GM19239 (cell line): ENCODE measurements at places on chromosomes 2 and 18.

- DNase-seq: no peak
Measured at GRCh38 chr18:14085770-14086457, 46.3 kb downstream of the ZNF519 start.

DNA sequence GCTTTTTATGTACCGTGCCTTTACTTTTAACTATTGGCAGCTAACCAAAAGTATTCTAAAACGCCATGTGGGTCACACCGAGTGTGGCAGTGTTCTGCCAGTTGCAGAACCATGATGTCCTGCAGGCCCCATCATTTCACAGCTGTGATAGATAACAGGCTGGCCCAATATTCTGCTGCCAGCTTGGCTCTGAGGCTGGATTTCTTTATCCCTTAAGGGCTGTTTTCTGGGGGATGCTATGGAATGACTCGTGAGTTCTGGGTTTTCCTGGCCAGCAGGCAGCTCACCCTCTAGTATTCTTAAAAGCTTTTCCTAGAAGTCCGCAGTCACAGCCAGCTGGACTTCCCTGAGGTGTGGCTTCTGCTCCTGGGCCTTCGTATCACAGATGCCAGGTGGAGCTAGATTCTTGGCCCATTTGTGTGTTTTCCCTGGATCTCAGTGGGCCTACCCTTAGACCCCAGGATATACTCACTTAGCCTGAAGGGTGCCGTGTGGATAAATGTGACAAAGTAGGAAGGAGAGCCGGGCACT, 41.0 kb downstream of the FHOD3 start:
- no peak for DNase-seq

DNA sequence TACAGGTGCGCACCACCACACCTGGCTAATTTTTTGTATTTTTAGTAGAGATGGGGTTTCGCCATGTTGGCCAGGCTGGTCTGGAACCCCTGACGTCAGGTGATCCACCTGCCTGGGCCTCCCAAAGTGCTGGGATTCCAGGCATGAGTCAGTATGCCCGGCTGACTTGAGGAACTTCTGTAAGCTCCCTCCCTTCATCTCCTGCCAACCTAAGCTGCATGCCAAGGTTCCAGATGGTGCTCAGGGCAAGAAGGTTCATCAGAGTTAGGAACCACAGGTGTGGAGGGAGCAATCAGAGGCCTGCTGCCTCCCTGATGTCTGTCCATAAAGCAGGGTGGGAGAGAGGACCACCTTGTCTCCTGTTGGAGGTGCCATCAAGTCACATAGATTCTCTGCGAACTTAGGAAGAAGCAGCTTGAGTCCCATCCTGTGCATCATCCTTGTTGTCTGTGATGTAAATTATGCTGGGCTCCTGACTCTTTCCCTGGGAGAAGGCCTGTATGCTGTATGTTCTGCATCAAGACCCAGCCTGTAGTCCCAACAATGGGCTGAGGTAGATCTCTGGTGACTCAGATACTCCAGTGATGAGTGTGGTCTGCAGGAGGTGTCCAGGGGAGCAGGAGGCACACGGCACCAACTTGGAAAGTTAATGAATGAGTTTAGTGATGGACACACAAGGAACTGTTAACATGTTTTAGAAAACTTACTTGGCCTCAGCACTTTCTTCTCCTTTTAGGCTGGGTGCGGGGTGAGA, 53.1 kb downstream of the TMEM17 start:
- DNase-seq: no peak

GRCh38 chr2:214995926-214996670, 142.3 kb downstream of the ABCA12 start:
- DNase-seq: peak; percentile 10

DNA sequence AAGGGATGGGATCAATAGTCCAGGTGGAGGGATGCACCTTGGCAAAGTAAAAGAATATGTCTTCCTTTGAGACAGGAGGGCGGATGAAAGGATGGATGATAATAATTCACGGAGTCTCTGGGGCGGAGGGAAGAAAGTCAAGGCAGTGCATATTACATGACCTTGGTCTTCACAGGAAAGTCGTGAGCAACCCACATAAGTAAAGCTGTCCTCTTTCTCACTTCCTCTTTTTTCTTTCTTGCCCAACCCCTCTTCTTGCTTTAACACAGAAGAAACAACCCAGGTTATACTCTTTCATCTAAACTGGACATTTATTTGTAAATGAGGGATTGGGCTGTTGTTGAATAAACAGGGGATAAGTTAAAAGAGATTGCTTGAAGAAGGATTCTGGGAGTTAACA, 168.7 kb upstream of the SKOR2 start:
- DNase-seq: peak; percentile 16

DNA sequence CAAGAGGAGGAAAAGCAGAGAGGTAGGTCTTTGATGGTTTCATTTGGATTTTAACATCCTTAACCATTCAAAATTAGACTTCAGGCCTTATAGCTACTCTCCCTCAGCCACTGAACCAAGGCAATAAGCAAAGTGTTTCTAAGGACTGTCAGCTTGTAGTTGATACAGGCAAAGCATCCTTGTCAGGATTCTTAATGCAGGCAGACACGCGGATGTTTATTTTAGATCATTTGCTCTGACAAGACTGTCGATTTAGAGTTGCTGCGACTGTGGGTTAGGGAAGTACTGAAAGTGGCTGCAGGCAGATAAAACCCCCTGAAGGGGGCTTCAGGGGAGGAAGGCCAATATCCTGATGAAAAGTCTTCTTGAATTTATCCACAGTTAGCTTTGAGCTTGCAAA, 46.6 kb downstream of the CDH20 start:
- DNase-seq: no peak

- no peak for DNase-seq
Measured at GRCh38 chr2:133737242-133737993, 169.2 kb upstream of the NCKAP5 start.

- no peak for DNase-seq
Measured at GRCh38 chr2:73106791-73107190, 6.0 kb downstream of the RAB11FIP5 start.

- DNase-seq: no peak
Measured at GRCh38 chr18:59725142-59725541, 27.9 kb upstream of the CCBE1 start.

DNA sequence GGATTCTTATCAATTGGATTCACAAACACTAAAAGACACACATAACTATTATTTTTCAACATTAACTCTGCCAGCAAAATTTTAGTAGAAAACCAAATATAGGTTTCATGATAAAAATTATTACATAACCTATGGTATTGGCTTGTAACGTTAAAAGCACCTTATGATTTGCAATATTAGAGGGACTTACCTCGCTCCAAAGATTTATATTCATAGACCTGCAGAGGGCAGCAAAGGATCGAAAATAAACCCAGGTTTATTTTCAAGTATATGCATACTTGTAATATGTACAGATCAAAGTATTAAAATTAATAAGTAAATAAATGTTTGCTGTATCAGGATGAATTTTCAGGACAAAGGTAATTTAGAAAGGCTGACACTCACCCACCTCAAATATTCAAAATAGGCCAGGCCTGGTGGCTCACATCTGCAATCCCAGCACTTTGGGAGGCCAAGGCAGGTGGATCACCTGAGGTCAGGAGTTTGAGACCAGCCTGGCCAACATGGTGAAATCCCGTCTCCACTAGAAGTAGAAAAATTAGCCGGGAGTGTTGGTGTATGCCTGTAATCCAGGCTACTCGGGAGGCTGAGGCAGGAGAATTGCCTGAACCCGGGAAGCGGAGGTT, 45.3 kb downstream of the LRPPRC start:
- DNase-seq: no peak

- DNase-seq: no peak
Measured at GRCh38 chr2:166188084-166188483, 60.3 kb upstream of the SCN1A start.

- no peak for DNase-seq
Measured at GRCh38 chr18:79934311-79935097, 16.9 kb downstream of the SLC66A2 start.

- DNase-seq: no peak
Measured at GRCh38 chr2:3480352-3481010, 38.9 kb downstream of the ADI1 start.

- no peak for DNase-seq
Measured at GRCh38 chr18:58192519-58192918, 148.5 kb downstream of the NEDD4L start.

DNA sequence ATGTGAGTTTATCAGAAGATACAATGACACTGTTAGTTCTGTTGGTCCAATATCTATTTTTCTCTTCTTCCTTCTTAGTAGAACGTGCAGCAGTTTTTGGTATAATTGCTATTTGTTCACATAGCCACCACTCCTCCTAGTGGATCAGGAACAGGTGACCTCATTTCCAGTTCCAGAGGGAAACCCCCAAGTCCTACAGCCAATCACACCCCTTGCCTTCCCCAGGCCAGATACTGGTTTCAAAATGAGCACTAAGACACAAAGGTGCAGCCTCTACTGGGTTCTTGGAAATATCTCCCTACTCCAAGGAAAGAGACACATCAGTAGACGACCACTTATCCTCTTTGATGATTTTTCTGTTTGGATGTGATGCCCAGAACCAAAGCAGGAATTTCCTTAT, 103.2 kb downstream of the TCF4 start:
- no peak for DNase-seq

- no peak for DNase-seq
Measured at GRCh38 chr2:69138247-69138772, 125.3 kb downstream of the ANTXR1 start.

DNA sequence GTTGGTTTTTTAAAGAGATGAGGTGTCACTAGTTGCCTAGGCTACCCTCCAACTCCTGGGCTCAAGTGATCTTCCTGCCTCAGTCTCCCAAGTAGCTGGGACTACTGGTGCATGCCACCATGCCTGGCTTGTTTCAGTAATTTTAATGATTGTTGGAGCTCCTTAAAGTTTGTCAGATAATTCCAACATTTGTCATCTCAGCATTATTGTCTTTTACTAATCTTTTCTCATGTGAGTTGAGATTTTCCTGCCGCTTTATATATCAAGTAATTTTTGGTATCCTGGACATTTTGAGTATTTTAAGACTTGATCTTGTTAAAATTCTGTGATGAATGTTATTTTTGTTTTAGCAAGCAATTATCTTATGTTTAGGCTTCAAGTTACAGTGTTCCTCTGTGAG, 108.6 kb downstream of the OTX1 start:
- no peak for DNase-seq

GRCh38 chr2:224925810-224926100, 116.5 kb downstream of the DOCK10 start:
- no peak for DNase-seq

- DNase-seq: no peak
Measured at GRCh38 chr2:102593516-102593915, 25.8 kb upstream of the SLC9A2 start.

- DNase-seq: no peak
Measured at GRCh38 chr18:4319738-4320677, 135.1 kb downstream of the DLGAP1 start.
